ENCODE measurements at places on chromosomes 11 and 22.

DNA sequence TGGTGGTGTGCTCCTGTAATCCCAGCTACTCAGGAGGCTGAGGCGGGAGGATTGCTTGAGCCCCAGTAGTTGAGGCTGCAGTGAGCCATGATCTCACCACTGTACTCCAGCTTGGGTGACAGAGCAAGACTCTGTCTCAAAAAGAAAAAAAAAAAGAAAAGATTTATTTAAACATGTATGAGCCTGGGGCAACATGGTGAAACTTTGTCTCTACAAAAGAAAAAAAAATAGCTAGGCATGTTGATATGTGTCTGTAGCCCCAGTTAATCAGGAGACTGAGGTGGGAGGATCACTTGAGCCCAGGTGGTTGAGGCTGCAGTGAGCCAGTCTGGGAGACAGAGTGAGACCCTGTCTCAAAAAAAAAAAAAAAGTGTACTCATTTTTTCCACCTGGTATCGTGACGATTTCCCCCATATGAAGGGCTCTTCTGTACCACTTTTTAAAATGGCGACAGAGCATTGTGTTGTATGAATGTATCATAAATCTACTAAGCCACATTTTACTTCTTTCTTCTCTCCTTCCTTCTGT is 16.4 kb upstream of the KCTD14 start:
- DNase-seq, result no peak

GRCh38 chr11:74683941-74684481 is 47.2 kb downstream of the CHRDL2 start:
- DNase-seq, result no peak

- DNase-seq, result no peak
Measured at GRCh38 chr22:45358127-45358526, 48.4 kb downstream of the FAM118A start.

DNA sequence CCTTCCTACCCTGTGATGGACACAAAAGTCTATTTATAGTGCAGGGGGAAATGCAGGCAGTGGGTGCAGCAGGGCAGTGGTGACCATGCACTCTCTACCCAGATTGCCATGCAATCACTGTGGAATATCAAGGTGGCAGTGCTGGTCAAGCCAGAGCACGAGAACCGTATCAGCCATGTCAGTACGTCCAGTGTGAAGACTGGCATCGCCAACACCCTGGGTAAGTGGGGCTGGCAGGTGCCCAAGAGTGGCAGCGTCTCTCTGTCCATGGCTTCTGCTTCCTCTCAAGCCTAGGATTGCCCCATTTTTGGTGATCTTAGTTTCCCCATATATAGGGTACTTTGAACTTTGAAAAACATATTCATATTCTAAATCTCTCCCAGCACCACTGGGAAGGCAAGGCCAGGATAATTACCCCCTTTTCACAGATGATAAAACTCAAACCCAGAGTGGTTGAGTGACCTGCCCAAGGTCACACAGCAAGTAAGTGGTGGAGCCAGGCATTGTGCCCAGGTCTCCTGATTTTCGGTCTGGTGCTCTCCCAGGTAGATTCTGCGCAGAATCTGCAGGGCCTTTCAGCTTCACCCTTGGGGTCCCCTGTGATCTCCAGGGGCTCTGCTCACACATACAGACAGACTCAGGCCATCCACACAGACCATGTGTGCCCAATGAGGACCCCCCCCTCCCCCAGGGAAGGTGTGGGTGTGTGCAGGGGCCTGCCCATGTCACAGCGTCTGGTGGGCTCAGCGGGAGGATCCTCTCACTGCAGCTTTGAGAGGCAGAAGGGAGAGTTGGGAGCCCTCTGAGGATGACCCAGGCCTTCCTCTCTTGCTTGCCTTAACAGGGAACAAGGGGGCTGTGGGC is 7.1 kb downstream of the INPPL1 start:
- DNase-seq, result no peak

DNA sequence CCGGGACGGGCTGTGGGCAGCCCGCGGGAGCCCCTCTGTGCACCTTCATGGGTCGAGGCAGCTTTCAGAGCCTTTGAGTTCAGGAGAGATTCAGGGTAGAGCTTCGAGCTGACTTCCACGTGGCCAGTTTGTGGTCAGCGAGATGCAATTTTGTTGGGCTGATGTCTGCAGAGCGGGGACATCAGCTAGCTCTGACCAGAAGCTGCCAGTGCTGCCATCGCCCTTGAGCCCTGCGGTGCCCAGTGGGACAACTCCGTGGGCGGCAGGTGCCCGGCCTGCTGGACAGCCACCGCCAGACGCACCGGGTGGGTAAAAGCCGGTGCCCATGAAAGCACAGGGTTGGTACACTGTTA is 719 bp downstream of the TALDO1 start:
- DNase-seq, result no peak

GRCh38 chr11:2725368-2726300 is 25.8 kb upstream of the KCNQ1OT1 start:
- DNase-seq, result no peak

DNA sequence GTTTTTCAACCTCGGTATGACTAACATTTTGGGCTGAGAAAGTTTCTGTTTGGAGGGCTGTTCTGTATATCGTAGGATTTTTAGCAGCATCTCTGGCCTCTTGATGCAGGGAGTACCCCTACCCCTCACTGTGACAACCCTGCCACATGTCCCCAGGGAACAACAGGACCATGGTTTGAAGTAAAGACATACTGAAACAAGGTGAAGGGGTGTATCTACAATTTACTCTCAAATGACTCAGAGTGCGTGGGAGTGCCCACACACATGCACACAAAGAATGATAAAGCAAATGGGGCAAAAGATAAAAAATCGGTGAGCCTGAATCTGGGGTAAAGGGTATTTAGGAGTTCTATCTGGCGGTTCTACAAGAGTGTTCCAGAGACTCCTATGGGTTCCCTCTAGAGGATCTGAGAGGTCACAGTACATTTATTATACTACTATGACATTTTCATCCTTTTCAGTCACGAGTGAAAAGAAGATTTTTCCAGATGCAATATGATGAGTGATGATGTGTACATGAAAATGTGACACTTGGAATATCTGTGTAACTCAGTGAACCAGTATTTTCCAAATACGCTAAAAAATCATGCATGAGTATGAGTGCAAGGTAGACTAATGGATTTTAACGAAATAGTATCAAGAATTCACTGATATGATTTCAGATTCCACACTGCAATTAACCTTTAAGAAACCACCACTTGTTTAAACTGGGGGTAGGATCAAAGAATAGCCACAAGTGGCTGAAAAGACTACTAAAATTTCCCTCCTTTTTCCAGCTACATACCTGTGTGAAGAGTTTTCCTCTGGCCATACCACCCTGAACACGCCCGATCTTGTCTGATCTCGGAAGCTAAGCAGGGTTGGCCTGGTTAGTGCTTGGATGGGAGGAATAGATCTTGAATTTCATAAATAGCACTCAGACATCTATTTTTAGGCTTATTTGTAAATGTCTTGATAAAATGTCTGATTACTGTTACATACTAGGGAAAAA is 56.3 kb upstream of the YPEL1 start:
- no peak for DNase-seq

DNA sequence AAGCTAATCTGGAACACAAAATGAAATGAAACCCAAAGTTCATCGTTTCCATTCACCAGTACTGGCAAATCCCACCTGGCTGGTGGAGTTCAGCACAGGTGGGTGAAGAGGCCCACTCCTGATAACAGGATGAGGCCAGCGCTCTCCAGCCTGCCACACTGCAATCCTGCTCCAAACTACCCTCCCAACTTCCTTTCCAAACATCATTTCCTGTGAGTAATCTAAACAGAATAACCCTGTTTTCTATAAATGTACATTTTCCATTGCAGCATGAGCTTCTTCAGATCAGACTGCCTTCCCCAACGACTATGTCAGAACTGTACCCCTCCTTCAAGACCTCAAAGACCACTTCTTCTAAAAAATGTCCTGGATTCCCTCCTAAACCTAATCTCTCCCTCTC is 15.9 kb upstream of the NFRKB start:
- no peak for DNase-seq

GRCh38 chr11:110974731-110975130 is 262.5 kb upstream of the ARHGAP20 start:
- DNase-seq, result no peak

DNA sequence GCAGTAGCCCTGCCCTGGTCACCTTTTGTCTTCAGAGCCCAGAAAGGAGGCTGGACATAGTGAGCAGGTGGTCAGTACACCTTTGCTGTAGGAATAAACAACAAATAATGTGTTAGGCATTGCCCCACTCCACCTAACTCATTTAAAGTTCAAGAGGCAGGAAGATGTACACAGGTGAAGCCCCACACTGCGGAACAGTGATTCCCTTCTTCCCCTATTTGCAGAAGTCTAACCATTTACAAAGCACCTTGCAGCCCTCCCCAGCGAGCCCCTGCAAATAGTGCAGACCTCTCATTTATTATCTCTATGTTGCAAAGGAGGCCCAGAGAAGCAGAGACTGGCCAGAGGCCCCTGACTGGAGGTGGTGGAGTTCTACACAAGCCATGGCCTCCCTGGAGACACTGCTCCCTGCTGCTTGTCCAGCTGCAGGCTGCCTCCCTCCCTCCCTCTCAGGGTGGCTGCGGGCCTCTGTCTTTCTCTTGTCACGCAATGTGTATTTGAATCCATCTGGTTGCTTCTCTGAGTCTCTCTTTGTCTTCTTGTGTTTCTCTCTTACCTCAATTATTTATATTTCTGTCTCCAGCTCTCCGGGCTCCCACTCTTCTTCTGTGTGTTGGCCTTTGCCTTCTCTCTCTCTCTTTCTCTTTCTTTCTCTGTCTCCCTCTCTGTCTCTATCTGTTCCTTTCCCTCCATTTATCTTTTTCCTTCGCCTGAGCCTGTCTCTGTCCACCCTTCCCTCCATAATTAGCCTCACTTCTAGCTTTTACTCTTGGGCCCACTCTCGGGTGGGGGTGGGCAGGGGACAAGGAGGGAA is 59.1 kb upstream of the PRDM11 start:
- no peak for DNase-seq

DNA sequence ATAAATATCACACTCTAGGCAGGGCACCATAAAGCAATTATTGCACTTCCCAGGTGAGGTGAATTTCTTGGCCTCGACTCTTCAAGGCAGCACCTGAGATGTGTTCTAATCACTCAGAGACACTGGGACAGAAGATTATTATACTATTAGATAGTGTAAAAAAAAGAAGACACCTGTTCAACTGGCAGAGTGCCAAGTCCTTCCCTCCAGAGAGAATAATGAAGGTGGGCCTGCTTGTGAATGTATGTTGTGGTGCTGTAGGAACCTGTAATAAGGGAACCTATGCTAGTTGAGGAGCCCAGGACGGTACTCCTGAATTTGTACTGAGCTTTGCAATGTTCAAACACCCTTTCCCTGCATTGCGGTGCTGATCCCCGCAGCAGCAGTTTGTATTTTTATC is 107.5 kb downstream of the NXPE2 start:
- DNase-seq, result no peak

DNA sequence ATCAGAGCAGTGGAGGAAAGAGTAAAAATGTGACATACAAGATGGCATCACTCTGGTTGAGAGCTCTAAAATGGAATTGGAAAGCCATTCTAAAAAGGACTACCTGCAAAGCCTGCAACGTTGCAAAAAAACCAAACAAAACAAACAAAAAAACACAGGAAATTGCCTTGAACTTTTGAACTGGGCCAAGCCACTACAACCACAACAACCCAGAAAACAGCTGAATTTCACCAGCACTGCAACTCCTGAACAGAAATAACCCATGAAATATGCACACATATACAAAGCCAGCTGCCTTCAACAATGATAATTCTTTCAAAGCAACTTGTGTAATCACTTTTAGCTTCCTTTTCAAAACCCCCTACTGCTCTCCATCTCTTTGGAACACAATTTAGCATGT is 326.6 kb upstream of the LRRC4C start:
- DNase-seq, result no peak

GRCh38 chr11:30546334-30546733 is 39.8 kb downstream of the MPPED2 start:
- no peak for DNase-seq

GRCh38 chr11:113670149-113670830 is 35.8 kb downstream of the TMPRSS5 start:
- no peak for DNase-seq

- DNase-seq, result no peak
Measured at GRCh38 chr11:106186630-106187029, 109.2 kb downstream of the AASDHPPT start.

DNA sequence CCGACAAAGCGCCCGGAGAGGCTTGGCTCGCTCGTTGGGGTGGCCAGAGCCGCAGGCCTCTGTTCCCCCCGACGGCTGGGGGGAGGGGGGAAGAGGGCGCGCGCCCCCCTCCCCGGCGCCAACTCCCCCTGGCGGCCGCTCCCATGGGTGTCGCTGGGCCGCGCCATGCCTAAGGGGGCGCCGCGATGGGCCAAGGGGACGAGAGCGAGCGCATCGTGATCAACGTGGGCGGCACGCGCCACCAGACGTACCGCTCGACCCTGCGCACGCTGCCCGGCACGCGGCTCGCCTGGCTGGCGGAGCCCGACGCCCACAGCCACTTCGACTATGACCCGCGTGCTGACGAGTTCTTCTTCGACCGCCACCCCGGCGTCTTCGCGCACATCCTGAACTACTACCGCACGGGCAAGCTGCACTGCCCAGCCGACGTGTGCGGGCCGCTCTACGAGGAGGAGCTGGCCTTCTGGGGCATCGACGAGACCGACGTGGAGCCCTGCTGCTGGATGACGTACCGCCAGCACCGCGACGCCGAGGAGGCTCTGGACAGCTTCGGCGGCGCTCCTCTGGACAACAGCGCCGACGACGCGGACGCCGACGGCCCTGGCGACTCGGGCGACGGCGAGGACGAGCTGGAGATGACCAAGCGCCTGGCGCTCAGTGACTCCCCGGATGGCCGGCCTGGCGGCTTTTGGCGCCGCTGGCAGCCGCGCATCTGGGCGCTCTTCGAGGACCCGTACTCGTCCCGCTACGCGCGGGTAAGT is 1.4 kb downstream of the KCNC1 start:
- no peak for DNase-seq

- no peak for DNase-seq
Measured at GRCh38 chr11:4090258-4090657, 4.3 kb upstream of the RRM1 start.

DNA sequence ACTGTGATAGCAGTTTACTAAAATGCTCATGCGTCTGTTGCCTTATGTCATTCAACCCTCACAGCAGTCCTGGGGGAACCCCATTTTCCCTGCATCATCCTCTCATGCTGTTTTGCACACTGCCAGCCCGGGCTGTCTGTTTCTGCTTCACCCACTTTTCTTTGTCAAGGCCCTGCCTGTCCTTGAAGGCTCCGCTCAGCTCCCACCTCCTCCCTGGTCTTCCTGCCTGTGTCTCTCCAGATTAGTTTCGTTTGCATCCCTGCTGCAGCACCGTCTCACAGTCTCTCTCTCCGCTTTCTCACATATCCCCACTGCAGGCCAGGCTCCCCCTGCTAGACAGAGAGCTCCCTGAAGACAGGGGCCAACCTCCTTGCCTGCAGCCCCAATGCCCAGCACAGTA is 29.9 kb downstream of the SERPINH1 start:
- no peak for DNase-seq

Data from epithelial cell of prostate (primary cell).